Glutamatergic neuron (in vitro differentiated cells): ENCODE measurements at places on chromosomes 1 and 21.

GRCh38 chr1:231953660-231954059 lies 327.1 kb downstream of the DISC1 start:
- DNase-seq = no peak

DNA sequence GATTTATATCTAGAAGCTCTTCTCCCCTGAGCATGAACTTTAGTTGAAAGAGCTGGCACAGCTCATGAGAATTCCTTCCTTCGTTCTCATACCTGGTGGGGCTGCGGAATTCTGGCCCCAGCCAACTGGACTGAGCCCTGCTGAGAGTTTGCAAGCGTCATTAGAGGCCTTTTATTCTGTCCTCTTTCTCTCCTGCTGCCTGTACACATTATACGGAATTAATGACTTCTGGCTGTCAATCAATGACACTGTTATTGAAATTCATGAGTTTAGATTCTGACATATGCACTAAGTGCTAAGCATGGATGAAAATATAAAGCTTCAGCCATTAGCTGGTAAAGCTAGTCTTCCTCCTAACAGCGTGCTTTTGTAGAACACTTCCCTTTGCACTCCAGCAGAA lies 27.5 kb downstream of the KAZN start:
- DNase-seq = no peak

DNA sequence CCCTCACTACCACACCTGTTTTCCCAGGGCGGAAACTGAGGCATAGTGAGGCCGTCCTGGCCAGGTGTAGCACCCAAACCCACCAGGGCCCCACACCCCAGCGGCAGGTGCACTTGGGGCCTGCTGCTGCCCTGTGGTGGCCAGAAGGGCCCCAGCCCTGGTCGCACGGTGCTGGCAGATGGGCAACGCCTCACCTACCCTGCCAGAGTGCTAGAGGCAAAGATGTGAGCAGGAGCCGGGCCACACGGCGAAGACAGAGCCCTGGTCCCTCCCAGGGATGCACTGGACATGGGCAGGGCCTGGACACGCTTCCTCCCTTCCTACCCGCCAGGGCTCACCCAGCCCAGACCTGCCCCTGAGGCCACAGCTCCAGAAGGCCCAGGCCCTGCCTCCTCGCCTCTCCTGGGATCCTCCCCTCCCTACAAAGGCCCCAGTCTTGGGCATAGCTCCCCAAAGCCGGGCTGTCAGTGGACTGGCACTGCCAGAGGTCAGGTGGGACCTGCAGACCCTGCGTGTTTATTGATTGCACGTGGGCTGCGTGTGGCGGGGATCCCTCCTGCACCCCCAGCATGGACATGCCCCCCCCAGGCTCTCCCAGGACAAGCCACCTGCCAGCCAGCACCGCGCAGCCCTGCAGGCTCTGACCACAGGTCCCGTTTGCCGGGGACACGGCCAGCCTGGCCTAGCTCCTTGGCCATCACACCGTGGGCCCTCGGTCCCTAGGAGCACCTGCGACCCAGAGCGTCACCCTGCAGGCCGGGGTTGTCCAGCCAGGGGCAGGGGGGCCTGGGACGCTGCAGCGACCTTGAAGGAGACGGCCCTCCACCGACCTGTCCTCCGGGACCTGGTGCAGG lies 44.1 kb downstream of the MEGF6 start:
- no peak for DNase-seq

DNA sequence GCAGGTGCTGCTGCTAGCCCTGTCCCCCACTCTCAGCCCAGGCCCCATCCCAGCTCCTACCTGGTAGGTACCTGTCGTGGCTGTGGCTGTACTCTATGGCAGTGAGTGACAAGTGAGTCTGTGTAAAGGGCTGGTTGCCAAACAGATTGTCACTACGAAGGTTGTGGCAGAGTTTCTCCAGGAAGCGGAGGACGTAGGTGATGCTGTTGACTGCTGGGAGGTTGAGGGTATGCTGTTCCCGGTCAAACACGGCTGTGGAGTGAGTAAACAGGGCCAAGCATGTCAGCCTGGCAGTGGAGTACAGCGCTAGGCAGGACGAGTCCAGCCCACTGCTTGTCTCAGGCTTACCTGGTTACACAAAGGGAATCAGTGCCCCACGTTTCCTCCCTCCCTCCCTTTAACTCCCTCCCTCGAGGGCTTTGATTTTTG lies 24.8 kb upstream of the SLFNL1 start:
- DNase-seq = no peak

DNA sequence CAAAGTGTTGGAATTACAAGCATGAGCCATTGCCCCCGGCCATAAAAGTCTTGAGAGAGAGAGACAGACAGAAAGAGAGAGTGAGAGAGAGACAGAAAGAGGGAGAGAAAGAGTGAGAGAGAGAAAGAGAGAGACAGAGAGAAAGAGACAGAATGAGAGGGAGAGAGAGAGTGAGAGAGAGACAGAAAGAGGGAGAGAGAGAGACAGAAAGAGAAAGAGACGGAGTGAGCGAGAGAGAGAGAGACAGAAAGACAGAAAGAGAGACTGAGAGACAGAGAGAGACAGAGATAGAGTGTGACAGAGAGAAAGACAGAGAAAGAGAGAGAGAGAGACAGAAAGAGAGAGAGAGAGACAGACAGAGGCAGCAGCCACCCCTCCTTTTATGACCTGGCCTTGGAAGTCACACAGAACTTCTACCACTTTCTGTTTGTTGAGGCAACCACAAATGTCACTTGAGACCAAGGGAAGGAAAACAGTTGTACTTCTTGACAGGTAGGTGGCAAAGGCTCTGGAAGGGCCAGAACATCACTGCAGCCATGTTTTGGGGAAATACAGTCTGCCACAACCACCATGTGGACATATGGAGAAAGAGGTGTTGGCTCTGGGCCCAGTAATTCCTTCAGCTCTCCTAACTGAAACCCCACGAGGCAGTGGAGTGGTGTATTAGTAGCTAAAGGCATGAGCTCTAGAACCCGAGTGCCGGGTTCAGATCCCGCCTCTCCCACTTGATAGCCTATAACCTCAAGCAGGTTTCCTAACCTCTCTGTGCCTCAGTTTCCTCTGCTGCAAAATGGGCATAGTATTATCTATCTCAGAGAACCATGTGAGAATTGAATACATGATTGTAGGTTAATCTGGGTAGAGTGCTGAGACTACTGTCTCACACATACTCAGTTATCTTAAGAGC lies 50.6 kb downstream of the TNFRSF8 start:
- DNase-seq = no peak

- no peak for DNase-seq
Observed at GRCh38 chr1:15402809-15403450, 6.8 kb upstream of the EFHD2 start.

GRCh38 chr21:26118938-26119540 lies 51.5 kb downstream of the APP start:
- DNase-seq = no peak

DNA sequence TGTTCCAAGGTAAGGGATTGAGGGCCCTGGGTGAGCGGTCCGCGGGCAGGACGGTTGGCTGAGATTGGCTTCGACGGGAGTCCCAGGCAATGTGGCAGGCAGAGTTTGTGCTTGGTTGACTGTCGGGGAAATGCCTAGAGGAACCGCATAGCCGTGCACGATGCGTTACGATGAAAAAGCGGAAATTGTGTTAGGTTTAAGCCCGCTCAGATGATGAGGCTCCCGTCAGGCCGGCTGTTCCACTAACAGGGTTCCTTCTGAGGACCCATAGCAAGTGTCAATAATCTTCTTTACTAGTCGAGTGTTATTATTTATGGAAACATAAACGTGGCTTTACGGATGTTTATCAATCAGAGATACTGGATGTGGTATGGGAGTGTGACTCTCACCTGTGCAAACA lies 117.8 kb upstream of the COL6A1 start:
- no peak for DNase-seq

GRCh38 chr1:32939655-32940371 lies 24.8 kb downstream of the RNF19B start:
- no peak for DNase-seq

DNA sequence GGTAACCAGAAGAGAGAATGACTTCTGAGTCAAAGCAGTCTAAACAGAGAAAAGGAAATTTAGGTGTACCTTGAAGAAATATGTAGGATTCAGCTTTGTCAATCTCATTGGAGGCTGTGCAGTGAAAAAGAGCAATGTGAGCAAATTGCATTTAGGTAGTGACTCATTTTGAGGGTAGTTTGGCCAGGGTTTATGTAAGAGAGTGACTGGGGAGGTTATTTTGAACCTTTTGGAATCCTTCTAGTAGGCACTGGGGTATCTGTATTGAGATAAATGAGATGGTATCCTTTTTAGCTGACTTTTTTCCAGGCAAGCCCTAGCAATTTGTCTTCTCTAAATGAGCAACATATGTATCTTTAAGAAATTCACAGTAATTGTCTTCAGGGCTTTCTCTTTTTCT lies 95.9 kb downstream of the DISP1 start:
- no peak for DNase-seq

- no peak for DNase-seq
Observed at GRCh38 chr1:224116131-224116530, 2.2 kb downstream of the FBXO28 start.
